WTC11 (cell line): ENCODE measurements at places on chromosomes 2 and 18. TPM values are rescaled to one million over a fixed set of nuclear protein-coding genes. Genes with fewer than 3 reads are reported as not detected.

NT5DC4 gene
- not detected in 3 replicates for total RNA-seq

KCNIP3 gene
- total RNA-seq = 2.1 to 3.3 TPM (median 3.1 TPM) in 3 replicates

SPATA3 gene
- not detected in 3 replicates for total RNA-seq

GRCh38 chr2:229003256-229003655 is 267.8 kb downstream of the PID1 start:
- no peak overlapping the region for H3K4me3 ChIP-seq
- no peak for DNase-seq
- no peak overlapping the region for H3K27ac ChIP-seq
- H3K4me1 ChIP-seq = no peaks in the 10 kb centered on the region

- H3K27me3 ChIP-seq = no peaks in the 10 kb centered on the region; the same call in 1 of the 2 replicates
- no peak overlapping the region for H3K27ac ChIP-seq
- no peak for DNase-seq
- no peaks in the 10 kb centered on the region for H3K36me3 ChIP-seq
- H3K4me1 ChIP-seq = peaks cover 12% of the 10 kb centered on the region
These were observed 461.1 kb downstream of the LPIN1 start for GRCh38 chr2:12207491-12207890.

DNA sequence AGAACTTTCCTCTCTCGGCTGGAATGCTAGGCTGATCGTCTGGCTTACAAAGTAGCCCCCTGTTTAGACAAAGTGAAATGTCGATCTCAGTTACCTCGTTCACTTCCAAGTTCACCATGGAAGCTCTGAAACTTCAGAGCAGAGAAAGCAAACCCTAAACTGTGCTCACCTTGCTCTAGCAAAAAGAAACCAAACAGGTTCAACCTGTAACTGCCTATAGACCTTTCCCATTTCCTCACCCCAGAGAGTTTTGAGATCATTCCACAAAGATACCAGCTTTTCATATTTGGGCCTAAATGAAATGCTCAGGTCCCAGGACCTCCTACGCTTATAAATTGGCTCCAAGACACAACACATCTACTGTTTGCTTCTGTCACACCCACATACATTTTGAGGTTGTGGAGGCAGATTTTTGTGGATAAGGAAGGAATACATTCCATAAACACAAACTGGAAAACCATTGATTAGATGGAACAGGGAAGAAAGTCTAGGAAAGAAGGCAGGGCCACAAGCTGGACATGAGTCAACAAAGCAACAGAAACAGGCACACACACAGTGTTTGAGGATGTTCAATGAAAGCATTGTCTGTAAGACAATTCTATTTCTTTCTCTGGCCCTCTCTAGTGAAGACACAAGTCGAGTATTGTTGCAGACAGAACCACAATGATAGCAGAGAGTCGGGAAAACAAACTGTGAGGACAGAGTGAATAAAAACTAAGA is 52.8 kb upstream of the TGIF1 start:
- no peak overlapping the region for H3K4me3 ChIP-seq
- no peak for DNase-seq
- H3K36me3 ChIP-seq = peaks cover 15% of the 10 kb centered on the region; the same call in 1 of the 2 replicates
- H3K27me3 ChIP-seq = no peaks in the 10 kb centered on the region
- H3K4me1 ChIP-seq = peaks cover 21% of the 10 kb centered on the region

DNA sequence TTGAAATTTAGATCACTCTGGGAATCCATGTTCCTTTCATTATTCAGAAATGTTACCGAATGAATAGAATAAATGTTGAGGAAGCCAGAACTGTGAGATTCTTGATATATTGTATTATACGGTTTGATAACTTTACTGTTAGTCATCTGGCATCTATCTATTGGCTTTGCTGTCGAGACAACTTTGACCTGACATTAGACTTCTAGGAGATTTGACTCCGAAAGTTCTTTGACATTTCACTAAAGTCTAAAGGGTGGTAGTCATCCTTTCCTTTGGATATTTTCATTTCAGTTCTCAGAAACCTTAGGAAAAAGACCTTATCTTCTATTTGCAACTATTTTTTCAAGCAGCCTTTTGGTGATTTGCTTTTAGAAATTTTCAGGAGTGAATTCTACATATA is 1.9 kb downstream of the BMPR2 start:
- H3K4me1 ChIP-seq = peaks cover 39% of the 10 kb centered on the region
- H3K4me3 ChIP-seq = peak overlapping the region; percentile 99
- no peaks in the 10 kb centered on the region for H3K27me3 ChIP-seq
- peaks cover 5% of the 10 kb centered on the region; the same call in 1 of the 2 replicates for H3K36me3 ChIP-seq
- no peak for DNase-seq

RGPD4 gene
- 0.04 to 0.05 TPM in 2 of 3 replicates, not detected in the other for total RNA-seq

- no peak overlapping the region for H3K27ac ChIP-seq
- no peaks in the 10 kb centered on the region for H3K36me3 ChIP-seq
These were observed 259.7 kb downstream of the TCF4 start for GRCh38 chr18:55328301-55328700.

ZNF396 gene
- total RNA-seq = 1.0 to 1.9 TPM (median 1.5 TPM) in 3 replicates

FBXO36 gene
- total RNA-seq = 4.0 to 5.3 TPM (median 4.6 TPM) in 3 replicates

DNA sequence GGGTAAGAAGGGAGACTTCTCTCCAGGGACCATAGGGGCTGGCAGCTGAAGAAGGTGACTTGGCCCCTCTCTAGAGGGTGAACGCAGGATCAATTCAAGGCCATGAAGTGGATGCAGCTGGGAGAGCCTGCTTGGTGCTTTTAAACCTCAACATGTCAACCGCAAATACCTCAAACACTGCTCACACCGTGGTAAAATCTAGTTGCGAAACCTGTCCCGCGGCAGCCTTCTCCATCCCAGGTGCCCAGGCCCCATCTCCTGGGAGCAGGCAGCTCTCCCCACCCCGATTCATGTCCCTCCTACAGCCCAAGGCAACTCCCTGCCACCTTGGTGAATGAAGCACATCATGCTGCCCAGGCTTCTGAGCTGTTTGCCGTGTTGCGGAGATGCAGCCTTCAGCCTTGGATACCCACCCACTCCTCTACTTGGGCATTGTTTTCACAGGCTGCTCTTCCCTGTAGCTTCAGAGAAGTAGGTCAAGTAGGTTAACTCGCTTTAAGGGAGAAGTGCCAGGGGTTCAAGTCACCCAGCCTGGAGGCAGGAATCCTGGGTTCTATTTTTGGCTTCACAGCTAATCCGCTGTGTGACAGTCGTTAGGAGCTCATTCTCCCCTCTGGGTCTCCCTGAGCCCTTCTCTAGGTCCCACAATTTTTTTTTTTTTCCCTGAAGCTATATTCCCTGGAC is 6.2 kb upstream of the EFR3B start:
- no peaks in the 10 kb centered on the region for H3K36me3 ChIP-seq
- peaks cover 10% of the 10 kb centered on the region for H3K4me1 ChIP-seq
- H3K27ac ChIP-seq = no peak overlapping the region
- peaks cover 13% of the 10 kb centered on the region for H3K27me3 ChIP-seq
- H3K4me3 ChIP-seq = no peak overlapping the region
